ENCODE measurements at places on chromosomes 7 and 10.

DNA sequence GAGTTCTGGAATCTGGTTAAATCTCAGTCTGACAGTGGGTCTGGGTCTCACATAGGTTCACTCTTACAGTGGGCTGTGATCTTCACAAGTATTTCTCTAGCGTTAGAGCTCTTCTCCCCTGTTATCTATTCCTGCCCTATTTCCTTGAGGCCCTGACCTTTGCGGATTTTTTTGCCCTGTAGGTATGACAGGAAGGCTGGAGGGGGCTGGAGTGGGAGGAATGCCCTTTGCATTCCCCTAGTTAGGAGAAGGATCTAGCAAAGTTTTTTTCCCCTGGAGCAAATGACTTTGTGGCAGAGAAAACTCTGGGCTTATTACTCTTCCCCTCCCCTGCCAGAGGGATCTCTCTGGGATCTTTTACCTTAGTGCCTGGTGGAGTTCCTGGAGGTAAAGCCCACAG, 49.2 kb downstream of the GALNT11 start:
- DNase-seq, result no peak

GRCh38 chr10:16893664-16894063, 76.4 kb upstream of the RSU1 start:
- DNase-seq, result no peak

DNA sequence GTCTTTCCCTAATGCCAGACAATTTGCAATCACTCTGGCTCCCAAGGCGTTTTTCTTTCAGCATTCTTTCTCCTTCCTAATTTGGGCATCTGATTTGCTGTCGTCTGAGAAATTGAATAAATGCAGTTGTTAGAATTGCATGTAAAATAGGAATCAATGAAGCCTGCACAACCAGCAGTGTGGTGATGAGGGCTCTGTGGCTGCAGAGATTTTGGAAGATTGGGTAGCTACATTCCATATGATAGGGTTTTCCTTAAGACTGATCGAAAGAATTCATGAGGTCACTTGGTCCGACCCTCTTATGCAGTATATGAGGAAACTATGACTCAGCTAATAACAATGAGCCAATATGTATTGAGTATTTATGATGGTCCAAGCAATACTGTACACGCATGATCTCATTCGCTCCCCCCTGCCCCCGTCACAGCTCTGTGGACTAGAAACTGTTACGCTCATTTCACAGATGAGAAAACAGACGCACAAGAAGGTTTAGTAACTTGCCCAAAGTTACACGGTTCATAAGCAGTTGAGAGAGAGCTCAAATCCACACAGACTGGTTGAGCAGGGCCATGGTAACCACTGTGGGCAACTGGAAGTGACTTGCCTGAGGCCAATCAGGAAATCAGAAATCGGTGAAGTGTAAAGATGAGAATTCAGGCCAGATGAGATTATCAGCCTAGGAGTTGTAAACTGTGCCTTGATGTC, 527.2 kb downstream of the GATA3 start:
- no peak for DNase-seq

DNA sequence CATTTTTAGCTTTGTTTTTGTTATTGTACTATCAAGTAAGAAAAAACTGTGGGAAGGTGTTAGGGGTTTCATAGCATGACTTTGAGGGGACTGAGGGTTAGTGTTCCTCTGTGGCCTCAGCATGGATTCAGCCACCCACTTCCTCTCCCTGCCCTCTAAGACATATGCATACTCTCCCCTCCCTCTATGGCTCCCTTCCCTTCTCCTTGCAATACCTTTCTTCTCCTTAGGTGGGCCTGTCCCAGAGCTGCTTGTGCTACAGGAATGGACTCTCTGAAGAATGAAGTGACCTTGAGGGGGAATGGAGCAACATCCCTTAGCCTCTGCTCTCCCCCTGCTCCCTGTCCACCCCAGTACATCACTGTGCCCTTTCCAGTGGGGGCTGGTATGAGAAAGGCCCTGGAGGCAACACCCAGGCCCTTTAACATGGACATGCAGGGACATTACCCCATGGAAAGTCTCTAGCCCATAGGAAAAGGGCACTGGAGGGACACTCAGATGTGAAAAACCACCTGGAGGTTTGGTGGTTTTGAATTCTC, 22.4 kb downstream of the CDH23 start:
- no peak for DNase-seq

GRCh38 chr10:59830601-59831259, 75.6 kb downstream of the CCDC6 start:
- peak; percentile 84 for DNase-seq

DNA sequence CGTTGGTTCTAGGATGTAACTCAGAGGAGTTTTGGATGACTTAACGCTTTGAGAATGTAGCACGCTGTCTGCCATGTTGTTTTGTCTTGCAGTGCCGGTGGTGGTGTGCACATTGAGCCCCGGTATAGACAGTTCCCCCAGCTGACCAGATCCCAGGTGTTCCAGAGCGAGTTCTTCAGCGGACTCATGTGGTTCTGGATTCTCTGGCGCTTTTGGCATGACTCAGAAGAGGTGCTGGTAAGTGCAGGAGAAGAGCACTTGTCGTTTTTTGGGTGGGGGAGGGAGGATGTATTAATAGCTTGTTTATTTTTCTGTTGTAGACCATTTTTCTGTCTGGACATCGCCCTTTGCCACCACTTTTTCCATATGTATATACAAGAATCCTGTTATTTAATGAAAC, 6.3 kb downstream of the NDUFB2 start:
- no peak for DNase-seq

- no peak for DNase-seq
These were observed 80.6 kb downstream of the IGF2BP3 start for GRCh38 chr7:23389701-23390100.

DNA sequence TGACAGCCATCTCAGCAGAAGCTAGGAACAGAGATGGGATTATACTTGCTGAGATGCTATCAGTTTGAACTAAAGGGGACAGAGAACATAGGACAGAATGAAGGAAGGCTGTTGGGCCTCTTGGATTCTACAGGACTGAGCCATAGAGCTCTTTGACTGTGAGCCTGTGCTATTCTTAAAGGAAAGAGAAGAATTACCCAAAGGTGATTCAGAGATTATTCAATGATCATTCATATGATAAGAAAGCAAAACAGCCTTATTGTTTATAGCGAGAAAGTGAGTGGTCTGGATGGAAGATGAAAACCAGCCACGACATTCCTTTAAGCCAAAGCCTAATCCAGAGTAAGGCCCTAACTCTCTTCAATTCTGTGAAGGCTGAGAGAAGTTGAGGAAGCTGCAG, 69.7 kb upstream of the NEUROD6 start:
- DNase-seq, result no peak

GRCh38 chr7:6026820-6027311, 4.3 kb upstream of the ANKRD61 start:
- no peak for DNase-seq

GRCh38 chr10:106997721-106998120, 166.8 kb downstream of the SORCS1 start:
- DNase-seq, result no peak

DNA sequence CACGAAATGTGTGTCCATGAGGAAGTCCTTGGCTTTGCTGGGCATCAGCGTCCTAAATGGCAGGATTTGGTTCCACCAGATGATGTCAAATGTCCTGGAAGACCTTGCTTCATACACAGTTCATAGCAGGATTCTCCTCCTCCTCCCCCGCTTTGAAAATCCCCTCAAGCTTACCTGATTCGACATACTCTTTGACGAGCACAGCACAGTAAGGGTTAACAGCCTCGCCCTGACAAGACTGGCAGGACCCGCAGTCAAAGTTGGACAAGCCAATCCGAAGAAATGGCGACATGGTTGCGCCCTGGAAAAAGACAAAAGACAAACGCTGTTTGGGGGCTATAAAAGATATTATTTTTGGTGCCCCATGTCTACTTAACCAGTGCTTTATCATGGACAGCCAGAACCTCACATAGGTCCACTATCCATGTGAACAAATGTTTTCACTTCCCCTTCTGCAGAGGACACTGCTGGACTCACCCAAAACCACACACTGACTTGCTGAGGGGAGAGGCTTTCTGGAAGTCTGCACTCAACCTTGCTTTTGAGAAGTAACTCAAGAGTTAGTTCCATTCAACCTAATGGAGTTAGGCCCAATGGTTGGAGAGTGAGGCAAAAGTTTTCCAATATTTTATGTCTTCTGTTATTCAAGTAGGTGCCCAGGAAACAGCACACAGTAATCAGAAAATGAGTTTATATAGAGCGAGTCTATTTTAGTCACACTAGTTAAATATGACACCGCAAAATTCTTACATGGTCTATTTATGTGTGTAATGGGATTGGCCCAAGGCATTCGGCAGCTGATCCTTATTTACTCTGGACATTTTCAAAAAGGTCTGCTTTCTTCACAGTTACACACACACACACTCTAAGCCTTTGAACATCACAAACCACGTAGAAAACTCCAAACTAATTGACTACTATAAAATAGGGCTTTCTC, 65.0 kb downstream of the PRKCQ start:
- no peak for DNase-seq

GRCh38 chr7:3977391-3977790, 676.3 kb downstream of the SDK1 start:
- no peak for DNase-seq

- peak; percentile 66 for DNase-seq
These were observed 177.4 kb downstream of the ADK start for GRCh38 chr10:74328388-74328787.

GRCh38 chr10:101041252-101041761, 10.3 kb downstream of the SFXN3 start:
- DNase-seq, result peak; percentile 85

DNA sequence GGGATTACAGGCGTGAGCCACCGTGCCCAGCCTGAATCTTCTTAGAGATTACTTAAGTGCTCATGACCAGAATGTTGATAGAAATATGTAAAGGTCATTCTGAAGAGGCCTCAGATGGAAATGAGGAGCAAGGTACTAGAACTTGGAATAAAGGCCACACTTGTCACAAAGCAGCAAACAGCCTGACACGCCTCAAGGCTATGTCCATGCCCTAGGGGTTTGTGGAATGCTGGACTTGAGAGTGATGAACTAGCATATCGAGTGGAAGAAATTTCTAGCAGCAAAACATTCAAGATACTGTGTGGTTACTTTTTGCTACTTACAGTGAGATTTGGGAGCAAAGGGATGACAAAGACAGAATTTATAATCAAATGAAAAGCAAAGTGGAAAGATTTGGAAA, 39.0 kb downstream of the ZNF438 start:
- no peak for DNase-seq

DNA sequence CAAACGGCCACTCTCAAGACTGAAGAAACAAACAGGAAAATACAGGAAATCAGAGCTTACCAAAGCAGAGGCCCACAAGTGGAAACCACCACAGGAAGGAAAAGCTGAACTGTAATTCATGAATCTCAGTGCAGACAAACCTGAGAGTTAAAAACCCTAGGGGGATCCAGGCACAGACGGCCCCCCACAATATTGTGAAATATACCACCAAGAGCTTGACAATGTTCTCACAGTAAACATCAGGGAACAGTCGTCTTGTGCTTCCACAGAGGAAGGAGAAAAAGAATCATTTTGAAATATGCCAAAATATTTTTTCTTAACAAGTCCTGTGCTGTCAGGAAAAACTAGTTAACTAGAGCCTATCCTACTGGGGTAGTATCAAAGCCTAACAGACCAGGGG, 68.2 kb upstream of the NRG3 start:
- DNase-seq, result no peak

GRCh38 chr10:88986549-88987242, 3.9 kb upstream of the FAS start:
- peak; percentile 31 for DNase-seq

GRCh38 chr7:66237906-66238772, 33.0 kb downstream of the TPST1 start:
- DNase-seq, result no peak

DNA sequence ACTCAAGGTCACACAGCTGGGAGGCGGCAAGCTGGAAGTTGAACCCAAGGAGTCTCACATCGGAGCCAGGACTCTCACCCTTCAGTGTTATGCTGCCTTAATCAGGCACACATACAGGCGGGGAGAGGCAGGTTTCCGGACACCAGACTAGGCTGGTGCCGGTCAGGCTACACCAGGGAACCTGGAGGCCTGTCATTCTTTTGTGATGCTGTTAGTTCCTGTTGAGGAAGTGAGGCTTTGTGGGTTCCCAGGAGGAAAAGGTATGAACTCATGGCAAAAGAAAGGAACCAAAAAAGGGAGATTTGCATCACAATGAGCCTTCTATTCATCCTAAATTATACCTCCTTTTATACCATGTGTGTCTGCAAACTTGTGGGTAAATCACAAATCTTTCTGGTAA, 103.8 kb downstream of the TCF7L2 start:
- no peak for DNase-seq

DNA sequence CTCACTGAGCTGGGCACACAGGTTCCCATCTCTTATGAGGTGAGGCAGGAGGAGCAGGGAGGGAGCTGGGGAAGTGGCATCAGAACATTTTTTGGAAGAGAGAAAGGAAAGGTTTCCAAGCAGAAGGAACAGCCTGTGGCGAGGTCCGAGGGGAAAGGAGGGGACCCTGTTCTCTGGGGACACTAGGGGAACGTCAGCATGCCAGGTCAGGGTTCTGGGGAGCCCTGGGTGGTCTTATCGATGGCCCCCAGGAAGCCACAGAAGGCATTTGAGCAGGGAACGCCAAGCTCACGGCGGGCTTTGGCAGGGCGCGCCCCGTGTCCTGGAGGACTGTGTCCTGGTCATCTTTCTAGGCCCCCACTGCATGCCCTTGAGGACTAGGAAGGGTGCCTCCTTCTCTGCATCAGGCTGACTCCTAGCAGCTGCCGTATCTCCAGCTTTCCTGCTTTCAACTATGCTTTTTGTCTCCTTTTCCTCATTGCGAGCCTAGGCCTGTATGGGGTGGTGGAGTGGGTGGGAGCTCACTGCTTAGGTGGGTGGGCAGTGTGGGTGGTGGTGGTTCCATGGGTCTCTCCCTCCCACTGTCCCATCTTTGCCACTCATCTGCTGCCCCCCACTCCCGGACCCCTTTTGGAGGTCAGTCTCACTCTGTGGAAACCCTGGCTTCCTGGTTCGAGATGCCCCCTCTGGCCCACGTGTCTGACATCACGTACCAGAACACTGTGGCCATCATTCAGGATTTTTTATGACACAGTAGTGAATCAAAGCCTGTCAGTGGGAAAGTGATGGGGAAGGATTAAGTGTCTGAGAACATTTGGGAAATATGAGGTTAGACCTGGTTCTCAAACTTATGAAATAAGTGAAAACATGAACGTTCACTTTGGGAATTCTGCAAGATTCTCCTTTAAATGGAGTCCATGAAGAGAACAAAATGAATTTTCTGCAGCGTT, 89.1 kb downstream of the CUX1 start:
- no peak for DNase-seq

GRCh38 chr7:86094166-86094669, 549.5 kb upstream of the GRM3 start:
- no peak for DNase-seq

- no peak for DNase-seq
These were observed 495 bp upstream of the SDHAF3 start for GRCh38 chr7:97117035-97117371.

DNA sequence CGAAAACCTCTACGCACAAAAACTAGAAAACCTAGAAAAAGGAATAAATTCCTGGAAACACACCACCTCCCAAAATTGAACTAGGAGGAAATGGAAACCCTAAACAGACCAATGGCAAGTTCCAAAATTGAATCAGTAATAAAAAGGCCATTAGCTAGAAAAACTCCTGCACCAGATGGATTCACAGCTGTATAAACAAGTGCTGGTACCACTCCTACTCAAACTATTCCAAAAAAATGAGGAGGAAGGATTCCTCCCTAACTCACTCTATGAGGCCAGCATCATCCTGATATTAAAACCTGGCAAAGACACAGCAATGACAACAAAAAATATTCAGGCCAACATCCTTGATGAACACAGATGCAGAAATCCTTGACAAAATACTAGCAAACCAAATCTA, 228.2 kb downstream of the CHRM2 start:
- no peak for DNase-seq

Measured in NCI-H82 (cell line).